Fibroblast of skin of left quadriceps (primary cell): ENCODE measurements at places on chromosomes 6 and 20.
A peak's percentile ranks its signal among the peaks of the same experiment; 100 is the strongest.

GRCh38 chr20:9270831-9271230 lies 201.9 kb downstream of the PLCB4 start:
- peak; percentile 71 for DNase-seq

DNA sequence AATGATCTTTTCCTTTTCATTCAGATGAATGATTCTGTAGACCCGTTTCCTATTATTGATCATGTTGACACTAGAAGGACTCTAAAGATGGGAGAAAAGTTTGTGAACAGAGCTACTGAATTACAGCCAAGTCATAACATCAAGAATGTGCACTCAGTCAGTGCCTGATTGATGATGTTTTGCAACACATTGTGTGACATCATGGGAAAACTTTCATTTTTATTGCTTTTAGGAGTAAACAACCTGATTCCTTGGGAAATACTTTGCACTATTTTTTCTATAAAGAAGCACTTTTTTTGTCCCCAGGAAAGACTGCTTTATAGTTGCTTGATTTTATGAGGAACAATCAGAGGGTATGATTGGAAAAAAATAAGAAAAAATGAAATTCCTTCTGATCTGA lies 383.8 kb upstream of the JAG1 start:
- DNase-seq, result no peak

DNA sequence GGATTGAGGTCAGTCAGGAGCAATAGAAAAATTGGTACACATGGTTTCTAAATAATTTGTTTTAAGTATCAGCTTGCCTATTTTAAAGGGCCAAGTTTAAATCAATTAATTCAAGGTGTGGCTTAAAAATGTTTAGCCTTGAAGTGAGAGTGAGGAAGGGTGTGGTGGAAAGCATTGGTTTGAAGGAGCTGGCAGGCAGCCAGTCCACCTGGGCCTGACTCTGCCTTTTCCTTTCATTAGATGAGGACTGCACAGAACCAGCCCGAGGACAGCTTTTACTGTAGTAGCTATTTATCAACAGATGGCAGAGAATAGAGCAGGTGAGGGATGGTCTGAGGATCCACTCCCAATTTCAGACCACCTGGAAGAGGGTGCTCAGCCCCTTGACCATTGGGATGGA lies 42.4 kb downstream of the DHX35 start:
- no peak for DNase-seq

GRCh38 chr6:57324538-57324937 lies 7.1 kb downstream of the PRIM2 start:
- no peak for DNase-seq

GRCh38 chr20:19992996-19993908 lies 23.9 kb upstream of the NAA20 start:
- DNase-seq, result peak; percentile 87

DNA sequence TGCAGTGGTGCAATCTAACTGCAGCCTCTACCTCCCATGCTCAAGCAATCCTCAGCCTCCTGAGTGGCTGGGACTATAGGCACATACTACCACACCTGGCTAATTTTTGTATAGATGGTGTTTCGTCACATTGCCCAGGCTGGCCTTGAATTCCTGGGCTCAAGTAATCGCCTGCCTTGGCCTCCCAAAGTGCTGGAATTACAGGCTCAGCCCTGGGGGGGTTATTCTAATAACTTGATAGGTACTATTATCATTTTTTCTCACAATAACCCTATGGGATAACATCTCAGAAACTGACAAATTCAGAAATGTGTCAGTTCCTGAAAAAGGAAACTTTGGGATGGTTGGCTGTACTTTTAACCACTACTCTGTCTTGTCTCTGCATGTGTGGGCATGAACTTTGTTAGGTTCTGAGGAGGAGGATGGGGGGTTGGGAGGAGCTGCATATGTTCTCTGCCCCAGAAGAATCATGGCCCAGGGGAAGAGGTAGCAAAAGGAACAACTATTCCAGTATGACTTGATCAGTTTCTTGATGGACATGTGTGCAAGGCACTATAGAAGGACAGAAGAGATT lies 169.9 kb downstream of the CARMIL1 start:
- DNase-seq, result no peak

DNA sequence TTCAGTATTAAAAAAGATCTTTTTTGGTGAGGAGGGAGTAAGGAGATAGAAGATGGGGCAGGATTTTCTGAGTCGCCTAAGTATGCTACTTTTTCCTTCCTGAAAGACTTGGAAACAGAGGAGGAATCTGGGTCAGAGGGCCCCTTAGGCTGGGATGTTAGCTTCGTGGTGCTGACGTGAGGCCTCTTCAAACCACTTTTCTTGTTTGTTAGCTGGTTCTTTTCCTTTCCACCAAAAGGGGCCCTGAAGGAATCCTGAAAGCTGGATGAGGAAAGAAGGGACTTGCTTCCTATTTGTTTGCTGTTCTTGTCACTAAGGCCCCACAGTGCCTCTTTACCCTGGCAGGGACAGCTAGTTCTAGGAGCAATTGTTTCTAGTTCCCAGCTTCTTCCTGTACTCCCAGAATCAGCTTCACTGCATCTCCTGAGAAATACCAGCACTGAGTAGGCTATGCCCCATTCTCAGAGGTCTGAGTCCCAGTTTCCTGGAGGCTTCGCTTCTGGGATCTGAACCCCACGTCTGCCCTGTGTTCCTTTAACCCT lies 2.2 kb upstream of the IL20RA start:
- DNase-seq, result no peak

GRCh38 chr6:46510651-46511050 lies 19.4 kb upstream of the RCAN2 start:
- no peak for DNase-seq

GRCh38 chr6:157586088-157586414 lies 205.1 kb downstream of the ZDHHC14 start:
- no peak for DNase-seq

- peak; percentile 99 for DNase-seq
Measured at GRCh38 chr6:44012078-44012493, 115.2 kb downstream of the MRPL14 start.

DNA sequence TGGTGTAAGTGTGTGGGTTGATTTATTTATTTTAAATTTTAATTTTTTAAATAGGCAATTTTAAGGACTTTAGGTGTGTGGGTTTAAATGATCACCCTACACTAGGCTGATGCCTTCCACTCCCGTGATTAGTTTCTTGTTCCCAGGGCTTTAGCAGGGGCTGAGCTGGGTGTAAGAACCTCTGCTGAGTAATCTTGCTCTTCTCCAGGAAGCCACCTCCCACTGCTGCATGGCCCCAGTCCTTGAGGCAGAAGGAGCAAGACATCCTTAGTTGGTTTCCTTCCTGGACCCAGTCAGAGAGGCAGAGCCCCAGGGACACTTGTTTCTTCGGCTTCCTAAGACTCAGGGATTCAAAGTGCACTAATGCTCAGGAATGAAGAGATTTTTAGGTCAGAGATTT lies 19.8 kb upstream of the CDC5L start:
- DNase-seq, result no peak

- no peak for DNase-seq
Measured at GRCh38 chr6:87342829-87343228, 1.8 kb upstream of the C6orf163 start.

DNA sequence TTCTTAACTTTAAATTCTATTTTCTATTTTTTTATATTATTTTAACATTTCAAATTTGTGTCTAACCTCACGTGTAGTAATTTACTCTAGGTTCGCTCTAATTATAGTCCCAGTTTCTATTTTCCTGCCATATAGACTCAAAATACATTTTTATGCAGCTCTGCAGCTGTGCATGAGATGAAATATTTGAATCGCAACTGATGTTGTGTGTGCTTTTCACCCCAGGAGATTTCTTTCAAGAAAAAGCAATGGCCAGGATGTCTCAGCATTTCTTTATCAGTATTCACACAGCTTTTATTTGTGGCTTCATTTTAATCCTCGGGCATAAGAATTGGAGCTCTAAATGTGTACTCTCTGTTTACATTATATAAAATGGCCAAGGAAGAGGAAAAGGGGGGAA lies 157.6 kb downstream of the HDGFL1 start:
- no peak for DNase-seq

GRCh38 chr6:148776321-148777308 lies 29.8 kb downstream of the UST start:
- DNase-seq, result peak; percentile 68
